ENCODE measurements at places on chromosomes 1 and 21.

GRCh38 chr1:213375002-213375401, 324.0 kb downstream of the RPS6KC1 start:
- DNase-seq: no peak

- DNase-seq: no peak
These were observed 26.8 kb upstream of the RASAL2 start for GRCh38 chr1:178066908-178067614.

DNA sequence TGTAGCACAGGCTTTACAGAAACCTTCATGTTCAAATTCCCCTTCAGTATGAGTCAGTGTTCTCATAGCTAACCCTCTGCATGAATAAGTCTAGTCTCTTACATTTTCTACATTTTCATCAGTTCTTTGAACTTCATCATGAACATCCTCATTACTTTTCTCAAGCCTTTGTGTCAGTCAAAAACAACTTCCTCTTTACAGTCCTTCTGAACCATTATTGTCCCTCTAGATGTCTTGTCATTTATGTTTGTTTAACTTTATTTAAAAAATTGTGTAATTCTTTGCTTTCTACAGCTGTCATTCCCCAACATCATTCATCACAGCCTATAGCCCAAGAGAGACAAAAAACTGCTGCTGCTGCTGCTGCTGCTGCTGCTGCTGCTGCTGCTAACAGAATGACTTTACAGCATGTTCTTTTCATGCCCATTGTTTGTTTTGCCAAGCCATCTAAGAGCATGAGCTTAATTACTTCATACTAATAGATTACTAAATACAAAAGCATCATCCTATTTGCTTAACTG, 133.1 kb downstream of the LRRC40 start:
- DNase-seq: peak; percentile 11

- no peak for DNase-seq
These were observed 43.1 kb upstream of the SGIP1 start for GRCh38 chr1:66490816-66491215.

DNA sequence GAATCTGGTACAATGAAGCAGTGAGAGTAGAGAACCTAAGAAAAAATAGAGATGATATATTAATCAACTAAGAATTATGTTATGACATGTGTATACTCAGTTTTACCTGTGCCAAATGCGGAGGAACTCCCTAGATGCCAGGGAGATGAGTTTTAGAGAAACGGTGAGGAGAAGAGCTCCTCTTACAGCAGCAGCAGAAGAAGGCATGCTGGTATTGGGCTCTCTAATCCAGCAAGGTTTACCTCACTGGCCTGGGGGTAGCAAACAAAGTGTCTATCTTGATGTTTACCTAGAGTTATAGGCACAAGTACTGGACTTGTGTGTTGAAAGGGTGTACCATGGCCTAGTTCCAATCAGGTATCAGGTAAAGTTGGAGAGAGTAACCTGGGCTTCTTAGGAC, 28.9 kb upstream of the DEPDC1 start:
- DNase-seq: no peak

GRCh38 chr1:176206006-176206960, 803 bp downstream of the COP1 start:
- DNase-seq: peak; percentile 15

GRCh38 chr1:40795811-40796586, 12.4 kb downstream of the KCNQ4 start:
- no peak for DNase-seq

GRCh38 chr1:7046314-7046713, 261.1 kb downstream of the CAMTA1 start:
- peak; percentile 34 for DNase-seq

DNA sequence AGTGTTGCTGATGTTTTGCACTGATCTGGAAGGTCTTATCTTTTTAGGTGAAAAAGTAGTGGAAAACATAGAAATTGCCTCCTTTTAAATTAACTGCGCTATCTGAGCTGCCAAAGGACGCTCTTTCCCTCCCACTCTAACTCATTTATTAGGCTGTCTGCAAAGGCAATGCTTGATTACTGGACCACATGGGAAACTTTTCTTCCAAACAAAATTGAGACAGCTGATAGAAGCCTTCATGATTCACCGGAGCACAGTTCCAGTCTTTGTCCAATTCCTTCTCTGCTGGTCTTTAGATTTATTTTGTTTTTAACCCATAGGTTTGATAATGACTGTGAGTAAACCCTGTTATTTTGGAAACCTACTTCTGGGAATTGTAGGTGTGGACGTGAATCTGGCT, 93.0 kb upstream of the RAVER2 start:
- no peak for DNase-seq

- no peak for DNase-seq
These were observed 342.1 kb downstream of the NEGR1 start for GRCh38 chr1:71940261-71940660.

DNA sequence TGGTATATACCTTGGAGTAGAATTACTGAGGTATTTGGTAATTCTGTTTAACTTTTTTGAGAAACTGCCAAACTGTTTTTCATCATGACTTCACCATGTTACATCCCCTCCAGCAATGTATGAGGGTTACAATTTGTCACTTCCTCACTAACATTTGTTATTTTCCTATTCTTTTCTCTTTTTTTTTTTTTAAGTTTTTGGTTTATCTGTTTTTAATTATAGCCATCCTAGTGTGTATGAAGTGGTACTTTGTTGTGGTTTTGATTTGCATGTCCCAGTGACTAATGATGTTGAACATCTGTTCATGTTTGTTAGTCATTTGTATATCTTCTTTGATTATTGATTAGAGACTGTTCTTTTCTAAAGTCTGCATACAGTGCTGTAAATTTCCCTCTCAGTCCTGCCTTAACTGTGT, 147.3 kb downstream of the HS2ST1 start:
- no peak for DNase-seq

- no peak for DNase-seq
These were observed 27.6 kb downstream of the LUZP1 start for GRCh38 chr1:23140940-23141596.

Data from retinal pigment epithelial cell (primary cell).